ENCODE measurements at places on chromosomes 12 and 14.

GRCh38 chr12:18270958-18271460, 9.7 kb downstream of the PIK3C2G start:
- no peak for DNase-seq

- no peak for DNase-seq
Measured at GRCh38 chr12:122835750-122836026, 431 bp downstream of the HIP1R start.

- no peak for DNase-seq
Measured at GRCh38 chr12:109872-110271, 43.3 kb downstream of the IQSEC3 start.

DNA sequence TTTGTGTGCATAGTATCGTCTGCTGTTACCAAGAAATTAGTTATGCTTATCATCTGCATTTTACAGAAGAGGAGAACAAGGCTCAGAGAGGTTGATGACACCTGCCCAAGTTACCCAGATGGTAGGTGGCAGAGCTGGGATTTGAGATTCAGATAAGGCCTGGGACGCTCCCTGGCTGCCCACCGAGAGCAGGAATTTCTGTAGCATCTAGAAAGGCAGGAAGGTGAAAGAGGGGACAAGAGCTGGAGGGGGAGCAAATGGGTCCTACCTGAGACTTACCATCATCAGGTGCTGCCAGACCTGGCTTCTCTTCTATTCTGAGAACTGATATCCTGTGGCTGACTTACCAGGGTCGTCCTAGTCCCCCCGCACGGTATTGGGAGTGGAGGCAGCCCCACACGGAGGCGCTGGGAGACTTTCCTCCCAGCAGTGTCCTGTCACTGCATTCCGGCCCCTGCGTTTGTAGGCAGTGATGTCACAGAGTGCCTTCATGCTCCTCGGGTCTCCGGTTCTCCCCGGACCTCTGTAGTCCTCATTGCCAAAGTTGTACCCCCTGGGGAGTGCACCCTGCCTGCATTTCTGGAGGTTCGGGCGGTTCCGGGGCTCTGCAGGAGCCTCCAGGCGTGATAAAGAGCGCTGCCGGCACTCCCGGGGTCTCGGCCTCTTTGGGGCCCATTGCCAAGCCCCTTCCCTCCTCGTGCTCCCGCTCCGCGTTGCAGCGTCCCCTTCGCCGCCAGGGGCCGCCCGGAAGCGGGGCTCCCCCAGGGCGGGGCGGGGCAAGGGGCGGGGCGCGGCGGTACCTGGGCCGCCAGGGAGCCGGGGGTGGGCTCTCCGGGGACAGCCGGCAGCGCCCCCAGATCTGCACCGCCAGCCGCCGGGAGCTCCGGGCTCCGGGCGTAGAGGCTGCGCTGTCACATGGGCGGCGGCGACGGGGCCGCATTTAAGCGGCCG, at the start of gene CABP1:
Gene CABP1 (plus strand): TSS at position 856 of the 951 bp plus-strand sequence. CDS start 60 bp downstream, at position 916.
- peak; percentile 20 for DNase-seq

GRCh38 chr12:110200124-110200417, 75.9 kb downstream of the IFT81 start:
- peak; percentile 29 for DNase-seq

DNA sequence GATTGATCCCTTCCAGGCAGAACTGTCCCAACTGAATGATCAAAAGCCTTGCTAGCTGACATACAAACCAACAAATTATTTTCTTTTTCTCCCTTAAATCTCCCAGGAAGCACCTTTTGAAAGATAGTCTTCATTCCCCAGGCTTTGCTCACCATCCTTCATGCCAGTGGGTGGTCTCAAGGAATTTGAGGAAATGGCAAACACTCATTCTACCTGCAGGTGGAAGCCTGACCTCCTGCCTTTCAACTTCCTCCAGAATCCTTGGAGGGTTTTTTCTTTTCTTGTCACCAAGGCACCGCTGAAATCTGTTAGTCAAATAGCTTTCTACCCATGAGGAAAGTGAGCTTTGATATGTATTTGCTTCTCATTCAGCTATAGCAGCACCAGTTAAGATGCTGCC, 128.5 kb downstream of the WIF1 start:
- no peak for DNase-seq

- no peak for DNase-seq
Measured at GRCh38 chr14:21476523-21476924, 235 bp downstream of the RAB2B start.

DNA sequence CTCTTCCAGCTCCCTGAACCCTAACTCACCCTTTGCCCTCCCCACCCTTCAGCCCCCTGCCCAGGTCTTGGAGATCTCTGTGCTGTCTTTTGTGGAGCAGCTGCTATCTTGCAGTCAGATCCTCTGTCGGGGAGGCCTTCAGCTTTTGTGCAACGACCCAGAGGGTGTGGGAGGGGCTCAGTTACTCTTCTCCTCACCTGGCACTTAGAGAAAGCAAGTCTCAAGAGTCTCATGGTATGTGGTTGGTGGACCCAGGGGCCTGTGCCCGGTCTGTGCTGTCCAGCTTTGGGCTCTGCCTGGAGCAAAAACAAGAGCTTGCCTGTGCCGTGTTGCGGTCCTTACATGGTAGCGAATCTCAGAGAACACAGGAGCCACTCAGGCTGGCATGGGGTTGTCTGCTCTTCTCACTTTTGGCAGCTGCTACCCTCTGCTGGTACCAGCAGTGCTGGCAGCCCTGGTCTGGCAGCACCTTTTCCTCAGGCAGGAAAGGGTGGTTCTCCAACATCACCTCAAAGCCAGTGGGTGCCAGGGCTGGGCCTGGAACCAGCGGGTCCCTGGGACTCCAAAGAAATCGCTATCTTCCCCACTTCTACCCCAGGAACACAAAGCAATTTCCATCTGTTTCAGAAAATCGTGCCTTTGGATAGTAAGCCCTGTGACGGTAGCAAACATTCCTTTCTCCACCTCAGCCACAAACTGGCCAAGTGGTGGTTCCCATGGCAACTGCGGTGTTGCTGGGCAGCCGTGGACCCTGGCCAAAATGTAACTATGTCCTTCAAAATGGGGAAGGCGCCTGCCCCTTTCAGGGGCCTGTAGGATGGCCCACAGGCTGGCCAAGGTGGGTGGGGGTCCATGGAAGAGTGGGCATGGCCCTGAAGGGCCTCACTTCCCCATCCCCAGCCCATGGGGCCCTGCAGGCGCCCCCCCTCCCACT, 90.0 kb downstream of the RIN3 start:
- peak; percentile 52 for DNase-seq

DNA sequence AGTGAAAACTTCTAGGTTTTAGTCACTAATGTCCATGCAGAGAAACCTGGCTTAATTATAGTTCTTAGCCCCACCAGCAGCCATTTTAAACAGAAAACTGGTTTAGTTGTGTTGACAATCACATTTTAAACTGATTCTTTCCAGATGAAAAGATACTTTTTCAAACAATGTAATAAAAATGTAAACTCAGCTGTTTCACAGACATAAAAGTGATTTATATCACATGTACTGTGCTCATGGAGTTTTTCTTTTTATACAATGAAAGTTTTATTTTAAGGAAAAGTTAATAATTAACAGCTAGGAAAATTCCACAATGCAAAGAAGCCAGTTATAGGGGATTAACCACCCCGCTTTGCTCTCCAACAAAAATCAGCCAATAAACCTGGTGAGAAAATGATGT, 129.7 kb downstream of the PAX9 start:
- DNase-seq, result no peak

- peak; percentile 70 for DNase-seq
Measured at GRCh38 chr12:43332977-43333640, 218.9 kb downstream of the ADAMTS20 start.

DNA sequence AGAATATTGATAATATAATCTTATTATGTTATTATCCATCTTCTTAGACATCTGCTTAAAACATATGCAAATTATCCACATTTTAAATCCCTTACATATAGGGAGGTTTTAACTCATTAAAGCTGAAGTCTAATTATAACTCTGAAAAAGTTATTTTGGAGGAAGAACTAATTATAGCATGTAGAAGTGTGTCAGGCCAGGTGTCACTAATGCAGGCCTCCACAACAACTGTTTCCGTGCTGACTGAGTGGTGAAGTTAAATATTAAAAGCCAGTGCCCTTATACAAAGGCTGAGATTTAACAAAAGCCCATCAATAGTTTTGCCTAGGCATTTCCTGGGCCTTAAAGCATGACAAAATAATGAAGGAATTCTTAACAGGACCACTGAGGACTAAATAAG, 157.4 kb downstream of the LRRK2 start:
- no peak for DNase-seq

DNA sequence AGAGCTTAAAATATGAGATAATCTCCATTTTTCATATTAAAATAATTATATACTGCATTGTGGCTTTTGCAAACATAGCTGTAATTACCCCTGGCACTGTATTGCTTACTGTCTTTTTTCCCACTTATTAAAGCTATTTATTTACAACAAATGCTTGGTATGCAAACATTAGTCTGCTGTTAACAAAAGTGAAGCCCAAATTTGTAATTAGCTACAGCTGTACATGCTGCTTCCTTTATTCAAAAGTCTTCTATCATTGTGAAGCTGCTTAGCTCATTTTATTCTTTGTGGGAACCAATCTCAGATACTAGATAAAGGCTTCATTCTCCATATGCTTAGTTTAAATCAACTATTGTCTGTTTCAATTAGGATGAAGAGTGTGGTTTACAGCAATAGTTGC, 425.8 kb upstream of the FOXG1 start:
- no peak for DNase-seq

GRCh38 chr14:103442288-103442687, 57.1 kb downstream of the MARK3 start:
- peak; percentile 27 for DNase-seq

DNA sequence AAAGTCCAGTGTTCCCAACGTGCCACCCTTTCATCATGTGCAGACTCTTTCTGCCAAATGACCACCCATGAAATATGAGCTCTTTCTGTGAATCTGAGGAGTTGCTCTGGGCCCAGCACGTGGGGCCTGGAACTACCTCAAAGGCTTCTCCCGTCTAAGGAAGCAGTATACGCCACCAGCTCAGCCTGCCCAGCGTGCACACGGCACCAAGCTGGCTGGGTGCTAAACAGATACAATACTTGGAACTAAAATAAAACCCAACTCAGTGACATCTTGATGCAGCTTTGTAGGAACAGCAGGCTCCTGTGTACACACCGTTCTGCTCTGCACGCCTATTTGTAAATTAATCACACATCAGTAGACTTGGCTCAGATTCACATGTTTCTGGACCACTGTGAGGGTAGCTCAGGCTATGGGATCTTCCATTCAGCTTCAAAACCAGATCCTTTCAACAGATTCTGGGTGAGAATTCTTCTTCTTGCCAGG, 74.8 kb downstream of the ARL6IP4 start:
- DNase-seq, result no peak

DNA sequence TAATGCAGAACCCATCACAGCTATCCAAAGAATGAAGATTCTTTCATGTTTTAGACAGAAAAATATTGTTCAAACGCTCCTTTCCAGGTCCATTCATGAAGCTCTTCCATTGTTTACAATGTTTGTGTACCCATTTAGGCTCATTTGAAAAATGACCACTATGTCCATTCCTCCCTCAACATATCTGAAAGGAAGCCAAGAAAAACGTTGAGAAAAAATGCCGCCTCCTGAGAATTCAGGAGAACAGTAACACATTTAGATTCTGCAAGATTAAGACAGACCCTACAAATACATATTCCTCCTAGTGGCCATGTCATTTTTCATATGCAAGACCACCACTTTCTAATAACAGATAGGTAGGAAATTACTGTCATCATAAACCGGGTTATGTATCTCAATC, 124.4 kb downstream of the SLC25A21 start:
- DNase-seq, result no peak

- no peak for DNase-seq
Measured at GRCh38 chr12:2163177-2163941, 110.6 kb downstream of the CACNA1C start.

DNA sequence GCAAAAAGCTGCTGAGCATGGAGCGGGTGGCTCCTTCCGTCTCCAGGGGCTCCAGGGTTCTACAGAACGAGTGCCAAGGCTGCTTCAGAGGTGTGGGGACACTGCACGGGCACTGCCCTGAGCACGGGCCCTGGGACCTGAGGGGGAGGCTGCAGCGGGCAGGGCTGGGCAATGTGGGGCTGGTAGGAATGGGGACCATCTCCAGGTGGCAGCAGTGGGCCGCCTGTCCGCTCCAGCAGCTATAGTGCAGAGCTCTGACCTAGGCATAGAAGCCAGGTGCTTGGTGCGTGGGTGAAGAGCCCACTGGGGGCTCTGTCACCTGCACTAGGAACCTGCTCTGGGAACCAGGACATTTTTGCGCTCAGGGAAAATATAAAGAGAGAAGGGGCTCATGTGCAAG, 22.3 kb downstream of the HDAC7 start:
- DNase-seq, result no peak

Data from EL (cell line).